ENCODE measurements at places on chromosomes 1 and 21.

GRCh38 chr1:43363283-43363934 lies 4.4 kb downstream of the ELOVL1 start:
- no peak for DNase-seq

DNA sequence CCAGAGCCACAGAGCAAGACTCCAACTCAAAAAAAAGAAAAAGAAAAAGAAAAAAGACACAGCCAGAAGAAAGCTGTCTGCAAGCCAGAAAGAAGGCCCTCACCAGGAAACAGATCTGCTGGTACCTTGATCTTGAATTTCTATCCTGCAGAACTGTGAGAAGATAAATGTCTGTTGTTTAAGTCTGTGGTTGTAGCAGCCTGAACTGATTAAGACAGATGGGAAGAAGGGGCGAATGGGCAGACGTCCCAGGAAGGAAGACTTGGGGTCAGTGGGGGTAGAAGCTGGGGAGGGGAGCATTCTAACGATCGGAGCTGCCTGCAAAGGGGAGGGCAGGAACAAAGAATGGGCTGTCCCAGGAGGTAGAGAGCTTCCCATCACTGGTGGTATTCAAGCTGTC lies 6.3 kb downstream of the SLC2A7 start:
- DNase-seq, result no peak

GRCh38 chr1:153535242-153536011 lies at the start of gene S100A6:
TSS of gene S100A6 (minus strand) at chr1:153535991. CDS start at chr1:153535339, 652 bp downstream.
- DNase-seq, result no peak

DNA sequence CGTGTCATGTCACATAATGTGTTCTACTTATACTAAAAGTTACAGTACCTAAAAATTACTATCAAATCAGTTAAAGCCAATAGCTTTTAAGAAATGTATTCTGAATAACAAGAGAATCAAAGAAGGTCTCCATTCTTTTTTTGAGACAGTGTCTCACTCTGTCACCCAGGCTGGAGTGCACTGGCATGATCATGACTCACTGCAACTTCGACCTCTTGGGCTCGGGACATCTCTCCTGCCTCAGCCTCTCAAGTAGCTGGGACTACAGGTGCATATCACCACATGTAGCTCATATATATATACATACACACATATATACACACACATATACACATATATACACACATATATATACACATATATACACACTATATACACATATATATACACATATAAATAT lies 20.1 kb downstream of the COP1 start:
- peak; percentile 7 for DNase-seq

- peak; percentile 40 for DNase-seq
Observed at GRCh38 chr1:218705391-218705790, 360.3 kb downstream of the TGFB2 start.

- DNase-seq, result no peak
Observed at GRCh38 chr1:109274533-109275476, 8.1 kb downstream of the PSRC1 start.

GRCh38 chr1:41617336-41617735 lies 132.9 kb upstream of the EDN2 start:
- no peak for DNase-seq

DNA sequence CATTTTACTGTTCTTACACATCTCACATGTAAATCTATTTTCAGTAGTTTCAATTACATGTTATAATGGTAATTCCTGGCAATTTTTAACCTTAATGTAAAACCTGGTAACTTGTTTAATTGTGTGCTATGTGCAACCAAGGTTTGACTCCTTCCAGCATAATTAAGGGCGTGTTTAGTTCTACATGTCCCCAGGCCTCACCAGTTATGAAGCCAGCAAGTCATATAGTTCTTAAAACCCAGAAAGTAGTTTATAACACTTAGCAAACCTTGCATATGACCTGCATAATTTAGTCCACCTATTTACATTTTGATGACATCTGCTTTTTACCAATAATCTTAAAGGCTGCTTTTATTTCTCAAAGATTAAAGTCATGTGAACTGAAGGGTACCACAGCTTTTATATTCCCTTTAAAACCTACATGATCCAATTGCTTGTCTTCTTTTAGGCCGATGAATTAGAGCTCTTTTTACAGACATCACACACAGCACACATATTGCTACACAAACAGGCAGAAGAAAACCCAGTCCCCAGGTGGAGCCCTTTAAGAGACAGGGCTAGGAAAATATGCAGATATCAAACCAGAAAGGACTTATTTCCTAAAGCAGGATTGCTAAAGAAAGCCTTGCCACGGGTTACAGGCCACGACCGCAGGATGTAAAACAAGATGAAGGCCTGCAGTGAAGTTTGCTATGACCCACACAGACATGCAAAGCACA lies 23.2 kb upstream of the SYCP1 start:
- no peak for DNase-seq

- no peak for DNase-seq
Observed at GRCh38 chr1:69528376-69528775, 39.3 kb upstream of the LRRC7 start.

GRCh38 chr1:240878631-240879030 lies 266.7 kb upstream of the GREM2 start:
- no peak for DNase-seq

GRCh38 chr1:150530491-150531159 lies 15.1 kb downstream of the FALEC start:
- DNase-seq, result no peak

- DNase-seq, result no peak
Observed at GRCh38 chr1:82260666-82261065, 459.9 kb downstream of the ADGRL2 start.

DNA sequence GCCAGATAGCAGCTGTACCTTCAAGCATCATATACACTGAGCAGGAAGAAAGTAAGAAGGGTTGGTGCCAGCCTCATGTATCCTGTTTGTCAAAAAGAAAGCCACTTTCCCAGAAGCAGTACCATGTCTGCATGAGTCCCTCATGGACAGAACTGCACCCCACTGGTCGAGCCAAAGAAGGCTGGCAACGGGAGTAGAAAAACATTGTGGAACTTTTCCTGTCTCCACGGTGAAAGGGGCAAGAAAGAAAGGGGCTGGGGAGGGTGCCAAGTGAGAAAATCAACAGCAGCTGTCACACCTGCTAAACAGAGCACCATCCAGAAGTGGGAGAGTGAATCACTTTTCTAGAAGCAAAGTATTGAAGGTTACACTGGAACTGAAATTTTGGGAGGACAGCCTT lies 621.7 kb downstream of the LMO4 start:
- no peak for DNase-seq

DNA sequence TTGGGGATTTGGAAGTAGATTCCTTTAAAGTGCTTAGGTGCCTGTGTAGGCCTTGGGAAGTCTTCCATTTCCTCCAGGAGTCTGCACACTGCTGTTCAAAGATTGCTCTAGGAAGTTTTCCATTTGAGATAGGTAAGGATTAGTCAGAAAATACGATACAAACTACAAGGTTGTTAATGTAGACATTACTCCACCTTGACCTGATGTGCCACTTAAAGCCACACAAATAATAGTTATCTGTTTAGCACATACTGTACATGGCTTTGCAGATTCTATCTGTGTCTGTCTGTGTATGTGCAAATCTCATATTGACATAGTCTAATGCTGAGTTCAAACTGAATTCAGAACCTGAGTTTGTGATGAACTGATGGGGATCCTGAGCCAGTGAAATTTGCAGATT lies 118.4 kb downstream of the RHOU start:
- no peak for DNase-seq

DNA sequence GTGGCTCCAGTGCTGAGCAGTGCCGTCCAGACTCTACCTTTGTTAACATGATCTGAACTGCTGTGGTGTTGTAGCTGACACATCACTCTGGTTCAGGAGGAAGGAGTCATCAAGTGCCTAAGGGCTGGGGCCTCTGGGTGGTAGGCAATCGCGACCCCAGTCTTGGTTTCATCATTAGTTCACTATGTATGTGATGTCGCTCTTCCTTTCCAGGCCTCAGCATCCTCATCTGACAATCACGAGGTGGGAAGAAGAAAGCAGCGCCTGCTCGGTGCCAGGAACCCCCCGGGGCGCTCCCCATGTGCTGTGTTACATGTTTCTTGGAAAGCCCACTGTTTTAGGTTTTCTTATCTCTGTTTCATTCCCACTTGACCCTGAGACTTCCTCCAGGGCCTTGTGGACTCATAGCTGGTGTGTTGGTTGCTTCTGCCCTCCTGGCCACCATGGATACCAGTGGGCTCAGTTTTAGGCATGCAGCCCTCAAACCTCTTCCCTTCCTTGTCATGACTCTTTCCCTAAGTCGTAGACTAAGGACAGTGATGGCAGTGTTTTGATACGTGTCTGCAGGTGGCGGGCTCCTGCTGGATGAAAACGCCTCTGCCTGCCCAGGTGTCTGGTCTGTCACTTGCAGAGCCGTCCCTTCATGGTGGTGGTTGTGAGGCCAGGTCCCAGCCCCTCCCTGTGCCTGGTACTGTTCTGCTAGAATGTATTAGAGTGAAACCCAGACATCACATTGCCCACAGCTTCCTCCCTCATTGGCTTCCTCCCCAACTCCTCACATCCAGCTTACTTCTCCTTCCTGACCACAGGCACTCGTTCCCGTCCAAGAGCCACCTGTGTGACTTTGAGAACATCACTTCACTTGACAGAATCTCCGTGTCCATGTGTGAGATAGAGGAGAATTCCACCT lies 17.2 kb upstream of the FOXO6 start:
- no peak for DNase-seq

DNA sequence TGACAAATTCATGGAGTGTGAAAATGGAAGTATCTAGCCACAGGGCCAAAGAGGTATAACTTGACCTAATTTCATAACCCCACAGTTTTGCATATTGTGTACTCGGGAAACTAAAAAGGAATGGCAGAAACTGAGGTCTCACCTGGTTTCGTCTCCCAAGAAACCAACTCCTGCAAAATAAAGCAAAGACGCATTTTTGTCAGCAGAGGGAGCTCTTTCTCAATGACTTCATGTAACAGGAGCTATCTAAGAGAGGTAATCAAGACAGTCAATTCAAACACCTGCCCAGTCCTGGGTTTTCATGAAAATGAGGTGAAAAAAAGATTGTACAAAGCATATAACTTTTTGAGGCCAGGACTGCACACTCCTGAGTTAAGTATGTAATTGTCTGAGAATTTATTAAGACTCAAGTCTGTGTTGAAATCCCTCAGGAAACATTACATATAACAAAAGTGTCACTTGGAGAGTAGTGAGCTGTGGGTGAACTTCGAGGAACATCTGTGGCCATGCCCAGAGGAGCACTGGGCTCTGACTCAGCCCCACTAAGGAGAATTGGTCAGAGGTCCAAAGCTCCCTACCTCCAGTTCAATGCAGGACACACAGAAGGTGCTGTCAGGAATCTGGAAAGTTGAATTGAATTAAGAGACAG lies 17.6 kb downstream of the FCRL4 start:
- peak; percentile 44 for DNase-seq

DNA sequence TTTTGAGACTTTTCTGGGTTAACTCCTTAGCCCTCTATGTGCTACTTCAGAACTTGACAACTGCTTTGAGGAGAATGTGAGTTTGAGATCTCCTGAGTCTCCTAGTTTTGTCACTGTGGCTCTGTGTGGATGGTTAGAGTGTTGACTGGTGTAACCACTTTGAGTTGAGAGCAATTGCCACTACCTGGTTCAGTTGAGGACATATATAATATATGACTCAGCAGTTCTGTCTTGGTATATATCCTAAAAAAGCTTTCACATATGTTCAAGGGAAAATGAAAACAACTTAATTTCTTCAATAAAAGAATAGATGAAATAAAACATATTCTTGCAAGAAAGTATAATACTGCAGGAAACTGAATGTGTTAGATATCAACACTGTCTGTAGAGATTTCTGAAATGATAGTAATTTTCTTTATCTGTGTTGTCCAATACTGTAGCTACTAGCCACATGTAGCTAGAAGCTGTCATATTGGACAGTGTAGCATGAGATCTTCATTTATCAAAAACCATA lies 96.7 kb upstream of the QSOX1 start:
- DNase-seq, result no peak

GRCh38 chr21:37407719-37408420 lies 41.3 kb downstream of the DYRK1A start:
- DNase-seq, result no peak

- DNase-seq, result no peak
Observed at GRCh38 chr1:248373761-248374160, 1.8 kb upstream of the OR2T6 start.

- no peak for DNase-seq
Observed at GRCh38 chr1:228145463-228146416, 4.0 kb upstream of the GJC2 start.

DNA sequence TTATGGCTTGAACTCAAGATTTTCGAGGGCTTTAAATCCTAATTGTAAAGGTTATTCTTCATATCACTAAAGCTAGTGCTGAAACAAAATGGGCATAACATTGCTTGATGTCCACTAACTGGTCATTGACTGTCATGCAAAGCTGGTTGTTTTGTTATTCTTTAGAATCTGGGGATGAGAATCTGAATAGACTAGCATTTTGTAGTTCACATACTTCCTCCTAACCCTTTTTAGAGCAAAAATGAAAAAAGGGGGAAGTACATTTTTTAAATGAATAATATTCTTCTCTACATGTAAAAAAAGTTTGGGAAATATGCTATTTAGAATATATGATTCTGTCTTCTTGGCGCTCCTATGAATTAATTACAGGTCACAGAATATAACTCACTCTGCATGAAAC lies 72.2 kb upstream of the HMCN1 start:
- DNase-seq, result no peak

GRCh38 chr1:203934651-203935050 lies 73.3 kb downstream of the SNRPE start:
- DNase-seq, result no peak

- no peak for DNase-seq
Observed at GRCh38 chr1:179187735-179188471, 41.6 kb downstream of the ABL2 start.

DNA sequence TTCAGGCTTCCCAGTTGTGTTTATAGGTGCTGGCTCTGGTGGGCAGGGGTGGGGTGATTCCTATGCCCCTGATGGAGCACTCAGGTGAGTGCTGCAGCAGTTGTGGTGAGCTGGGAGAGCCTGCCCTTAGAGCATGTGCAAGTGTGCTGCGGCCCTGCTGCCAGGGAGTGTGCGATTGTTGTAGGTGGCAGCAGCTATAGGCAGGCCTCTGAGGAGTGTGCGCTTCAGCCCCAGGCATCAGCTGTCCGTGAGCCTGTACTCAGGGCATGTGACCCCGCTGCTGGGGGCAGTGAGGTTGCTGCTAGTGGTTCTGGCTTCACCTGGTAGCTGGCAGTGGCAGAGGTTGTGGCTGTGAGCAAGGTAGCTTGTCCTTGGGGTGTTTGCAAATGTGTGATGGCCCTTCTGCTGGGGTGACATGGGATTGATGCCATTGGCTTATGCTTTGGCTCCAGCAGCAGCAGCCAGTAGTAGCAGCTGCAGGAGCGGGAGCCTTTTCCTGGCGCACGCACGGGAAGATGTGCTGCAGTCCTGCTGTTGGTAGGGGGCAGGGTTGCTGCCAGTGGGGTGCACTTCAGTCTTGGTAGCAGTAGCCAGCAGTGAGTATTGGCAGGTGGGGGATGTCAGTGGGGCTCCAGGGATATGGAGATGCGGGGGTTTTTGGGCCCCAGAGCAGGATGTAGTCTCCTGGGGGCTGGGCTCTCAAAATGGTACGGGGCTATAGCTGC lies 37.7 kb downstream of the SYCP1 start:
- DNase-seq, result no peak

DNA sequence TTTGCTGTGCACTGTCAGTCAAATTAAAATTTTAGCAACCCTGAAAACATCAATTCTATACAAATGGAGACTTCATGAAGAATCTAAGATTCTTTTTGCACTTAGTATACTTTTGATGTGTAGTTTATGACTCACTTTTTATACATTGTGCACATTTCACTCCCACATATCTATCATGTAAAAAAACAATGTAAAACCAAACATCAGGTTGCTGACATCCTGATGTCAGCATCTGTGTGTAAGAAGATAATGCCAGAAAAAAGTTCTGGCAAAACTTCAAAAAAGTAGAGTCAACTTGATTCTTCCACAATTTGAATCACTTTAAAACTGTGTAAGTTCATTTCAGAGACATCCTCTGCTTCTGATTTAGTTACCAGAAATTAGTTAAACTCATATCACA lies 115.7 kb downstream of the CENPF start:
- DNase-seq, result peak; percentile 24
